ENCODE measurements at places on chromosomes 16 and 17.
A peak's percentile ranks its signal among the peaks of the same experiment; 100 is the strongest.

GRCh38 chr16:23907457-23907902 lies 71.7 kb downstream of the PRKCB start:
- DNase-seq, result no peak

DNA sequence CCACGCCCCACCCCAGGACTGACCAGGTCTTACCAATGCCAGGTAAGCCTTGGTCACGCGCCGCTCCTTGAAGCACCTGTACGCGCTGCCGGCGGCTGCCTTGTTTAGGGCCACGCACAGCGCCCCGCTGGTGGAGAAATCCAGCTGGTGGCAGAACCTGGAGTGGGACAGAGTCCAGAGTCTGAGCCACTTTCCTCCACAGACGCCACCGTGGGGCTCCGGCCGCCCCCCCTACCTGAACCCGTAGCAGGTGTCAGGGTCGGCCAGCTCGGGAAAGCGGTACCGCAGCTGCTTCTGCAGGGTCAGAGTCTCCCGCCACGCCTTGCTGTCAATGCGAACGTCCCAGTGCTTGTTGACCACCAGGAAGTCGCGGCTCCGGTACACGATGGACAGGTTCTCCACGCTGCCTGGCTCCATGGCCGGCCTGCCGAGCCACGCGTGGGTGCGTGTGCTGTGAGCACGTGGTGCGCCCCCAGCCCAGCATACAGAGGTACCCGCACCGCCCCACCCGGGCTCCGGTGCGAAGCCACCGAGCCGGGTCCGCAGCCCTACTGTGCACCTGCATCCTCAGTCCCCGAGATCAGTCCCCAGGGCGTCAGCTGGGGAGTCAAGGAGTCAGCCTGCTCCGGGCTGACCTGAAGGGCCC lies 737 bp downstream of the RPUSD1 start:
- no peak for DNase-seq

GRCh38 chr17:45965812-45966211 lies 33.2 kb upstream of the STH start:
- DNase-seq, result no peak

DNA sequence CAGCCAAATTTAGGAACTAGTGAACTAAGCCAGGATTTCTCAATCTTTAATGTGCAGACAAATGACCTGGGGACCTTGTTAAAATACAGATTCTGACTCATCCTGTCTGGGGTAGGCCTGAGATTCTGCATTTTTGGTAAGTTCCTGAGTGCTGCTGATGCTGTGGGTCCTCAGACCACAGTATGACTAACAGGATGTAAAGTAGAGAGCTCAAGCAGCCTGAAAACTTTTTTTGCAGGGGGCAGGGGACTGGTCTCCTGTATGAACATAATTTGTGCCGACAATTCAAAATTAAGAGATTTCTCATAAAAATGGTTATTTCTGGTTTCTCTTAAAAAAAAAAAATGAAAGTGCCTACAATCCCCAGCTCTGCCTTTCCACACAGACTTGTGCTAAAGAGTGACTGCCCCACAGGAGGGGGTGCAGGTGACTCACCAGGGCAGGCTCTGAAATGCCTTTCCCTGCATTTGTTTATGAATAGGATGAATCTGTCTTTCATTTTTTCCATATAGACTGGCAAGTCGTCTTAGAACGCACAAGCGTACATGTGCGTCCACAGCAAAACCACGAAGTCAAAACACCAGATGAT lies 271.5 kb downstream of the PHKB start:
- DNase-seq, result peak; percentile 62
